ENCODE measurements at places on chromosomes 7 and 10.

GRCh38 chr10:17782921-17783665 lies 26.1 kb upstream of the MRC1 start:
- DNase-seq, result no peak

GRCh38 chr7:50492770-50493519 lies 42.8 kb upstream of the FIGNL1 start:
- DNase-seq, result no peak

DNA sequence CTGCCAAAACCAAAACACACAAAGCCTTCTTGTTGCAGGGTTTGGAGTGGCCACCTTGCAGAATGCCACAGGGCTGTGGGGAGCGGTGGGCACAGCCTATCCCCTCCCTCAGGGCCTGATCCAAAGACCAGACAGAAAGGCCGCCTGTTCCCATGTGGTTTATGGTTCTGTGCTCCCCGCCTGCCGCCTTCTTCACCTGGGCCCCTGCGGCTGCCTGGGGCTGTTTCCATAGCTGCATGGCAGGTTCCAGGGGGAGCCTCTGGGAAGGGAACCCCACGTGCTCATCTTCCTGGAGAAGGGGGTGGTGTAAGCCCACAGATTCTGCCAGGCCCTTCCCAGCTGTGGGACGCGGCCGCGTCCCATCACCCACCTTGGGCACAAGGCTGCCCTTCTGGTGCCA lies 70.7 kb upstream of the EZH2 start:
- DNase-seq, result no peak

GRCh38 chr7:133614251-133614650 lies 361.4 kb downstream of the EXOC4 start:
- no peak for DNase-seq

DNA sequence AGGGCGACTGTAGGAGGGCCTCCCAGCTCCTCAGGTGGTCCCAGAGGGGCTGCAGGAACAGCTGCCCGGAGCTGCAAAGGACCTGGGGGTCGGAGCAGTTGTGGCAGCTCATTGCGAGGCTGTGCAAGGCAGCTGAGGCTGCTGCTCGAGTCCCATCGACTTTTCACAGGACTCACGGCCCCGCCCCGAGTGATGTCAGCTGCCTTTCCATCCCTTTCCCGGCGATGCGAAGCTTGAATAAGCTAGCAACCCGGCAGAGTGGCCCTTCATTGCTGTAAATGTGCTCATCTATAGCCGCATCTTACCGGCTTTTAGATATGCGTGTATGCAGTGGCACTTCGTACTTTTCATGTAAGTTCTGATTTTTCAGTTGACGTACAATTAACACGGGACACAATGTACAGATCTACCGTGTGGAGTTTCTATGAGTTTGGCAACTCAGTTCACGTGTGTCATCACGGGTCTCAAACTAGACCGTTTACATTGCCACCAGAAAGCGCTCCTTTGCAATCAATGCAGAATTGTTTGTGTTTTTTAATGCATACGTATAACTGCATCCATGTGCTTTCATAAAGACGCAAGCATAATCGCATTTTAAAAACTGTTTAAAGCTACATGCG lies at the start of gene CH25H:
Gene CH25H, minus strand, starts transcription at position 137 of the 620 bp plus-strand sequence. Its CDS starts 25 bp downstream, at position 112.
- DNase-seq, result peak; percentile 19

- DNase-seq, result no peak
These were observed 345.0 kb upstream of the KLF6 start for GRCh38 chr10:4129866-4130477.

- DNase-seq, result no peak
These were observed 32.5 kb downstream of the PCLO start for GRCh38 chr7:83130191-83130590.

- DNase-seq, result no peak
These were observed 15.5 kb upstream of the CCAR1 start for GRCh38 chr10:68705548-68705947.

DNA sequence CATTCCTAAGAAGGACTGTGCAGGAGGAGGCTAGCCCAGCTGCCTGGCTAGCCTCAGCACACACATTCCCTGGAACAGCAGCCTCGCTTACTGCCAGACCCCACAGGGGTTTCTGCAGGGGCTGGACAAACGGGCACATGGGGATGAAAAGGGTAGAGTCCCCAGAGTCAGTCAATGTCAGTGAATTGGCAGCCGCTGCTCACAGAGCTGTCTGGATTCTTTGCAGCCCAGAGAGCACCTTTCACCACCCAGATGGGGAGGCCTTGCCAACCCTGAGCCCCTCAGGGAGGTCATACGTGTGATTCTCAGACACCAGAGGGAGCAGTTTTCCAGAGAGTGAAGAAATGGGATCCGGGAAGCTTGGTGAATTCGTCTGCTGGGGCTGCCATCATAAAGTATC lies 143.3 kb downstream of the KCNMA1 start:
- DNase-seq, result no peak

DNA sequence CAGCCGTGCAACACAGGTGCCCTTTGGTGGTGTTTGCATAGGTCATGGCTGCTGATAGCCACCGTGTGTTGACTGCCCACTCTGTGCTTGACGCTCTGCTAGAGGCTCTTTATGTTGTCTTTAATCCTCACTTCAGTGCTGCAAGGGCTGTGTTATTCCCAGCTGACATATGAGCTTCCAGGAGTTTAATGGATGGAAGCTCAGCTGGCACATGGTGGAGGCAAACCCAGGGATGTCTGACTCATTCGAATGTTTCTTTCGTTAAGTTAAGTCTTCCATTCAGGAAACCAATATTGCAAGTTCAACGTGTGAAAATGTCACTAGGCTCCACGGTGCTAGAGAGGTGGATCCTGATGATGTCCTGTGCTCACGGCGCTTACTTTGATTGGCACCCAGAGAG lies 378.4 kb downstream of the DPP6 start:
- no peak for DNase-seq

DNA sequence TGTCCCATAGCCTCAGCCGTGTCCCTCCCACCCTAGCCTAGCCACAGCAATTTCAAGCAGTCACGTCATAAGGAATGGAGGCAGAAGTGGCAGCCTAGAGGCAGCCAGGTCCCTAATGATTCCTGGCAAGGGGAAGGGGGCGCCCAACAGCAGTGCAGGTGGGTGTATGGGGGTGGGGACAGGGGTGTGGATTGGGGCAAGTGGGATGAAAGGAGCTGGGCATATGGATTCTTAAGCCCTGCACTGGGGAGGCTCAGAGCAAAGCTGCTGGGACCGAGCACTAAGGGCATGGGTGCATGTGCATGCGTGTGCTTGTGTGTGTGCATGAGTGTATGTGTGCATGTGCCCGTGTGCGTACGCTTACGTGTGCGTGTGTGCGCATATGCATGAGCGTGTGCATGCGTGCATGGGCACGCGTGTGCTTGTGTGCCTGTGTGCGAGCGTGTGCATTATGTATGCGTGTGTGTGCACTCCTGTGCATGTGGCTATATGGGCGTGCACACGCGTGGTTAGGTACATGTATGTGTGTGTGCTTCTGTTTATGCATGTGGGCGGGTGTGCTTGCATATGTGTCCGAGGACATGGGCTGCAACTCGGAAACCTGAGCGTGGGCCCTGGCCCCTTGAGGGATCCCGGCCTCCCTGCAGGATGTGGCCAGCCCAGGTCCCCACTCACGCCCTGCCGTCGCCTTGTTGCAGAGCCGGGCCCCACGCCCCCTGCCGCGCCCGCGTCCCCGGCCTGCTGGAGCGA lies 34.1 kb downstream of the SH2B2 start:
- DNase-seq, result no peak

- no peak for DNase-seq
These were observed 575 bp downstream of the PLPP4 start for GRCh38 chr10:120457431-120458172.

DNA sequence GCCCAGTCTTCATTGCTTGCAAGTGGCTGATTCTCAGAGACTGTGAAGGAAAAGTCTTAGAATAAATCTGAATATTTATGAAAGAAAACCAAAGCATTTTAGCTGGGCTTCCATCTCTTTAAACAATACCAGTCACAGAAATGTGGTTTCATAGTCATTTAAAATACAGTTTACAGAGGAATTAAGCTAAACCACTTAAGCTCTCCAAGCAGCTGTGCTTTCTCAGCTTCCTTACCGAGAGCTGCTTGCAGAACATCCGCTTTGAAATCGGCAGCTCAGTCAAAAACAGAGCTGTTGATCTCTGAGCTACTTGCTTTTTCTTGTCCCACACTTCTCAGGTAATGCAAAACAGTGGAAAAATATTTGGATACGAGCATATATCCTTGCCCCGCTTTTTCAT lies 134.5 kb downstream of the DYNC1I1 start:
- no peak for DNase-seq

- no peak for DNase-seq
These were observed 44.0 kb downstream of the CALD1 start for GRCh38 chr7:134823400-134823799.

- DNase-seq, result no peak
These were observed 42.9 kb downstream of the ELFN1 start for GRCh38 chr7:1712907-1713501.

DNA sequence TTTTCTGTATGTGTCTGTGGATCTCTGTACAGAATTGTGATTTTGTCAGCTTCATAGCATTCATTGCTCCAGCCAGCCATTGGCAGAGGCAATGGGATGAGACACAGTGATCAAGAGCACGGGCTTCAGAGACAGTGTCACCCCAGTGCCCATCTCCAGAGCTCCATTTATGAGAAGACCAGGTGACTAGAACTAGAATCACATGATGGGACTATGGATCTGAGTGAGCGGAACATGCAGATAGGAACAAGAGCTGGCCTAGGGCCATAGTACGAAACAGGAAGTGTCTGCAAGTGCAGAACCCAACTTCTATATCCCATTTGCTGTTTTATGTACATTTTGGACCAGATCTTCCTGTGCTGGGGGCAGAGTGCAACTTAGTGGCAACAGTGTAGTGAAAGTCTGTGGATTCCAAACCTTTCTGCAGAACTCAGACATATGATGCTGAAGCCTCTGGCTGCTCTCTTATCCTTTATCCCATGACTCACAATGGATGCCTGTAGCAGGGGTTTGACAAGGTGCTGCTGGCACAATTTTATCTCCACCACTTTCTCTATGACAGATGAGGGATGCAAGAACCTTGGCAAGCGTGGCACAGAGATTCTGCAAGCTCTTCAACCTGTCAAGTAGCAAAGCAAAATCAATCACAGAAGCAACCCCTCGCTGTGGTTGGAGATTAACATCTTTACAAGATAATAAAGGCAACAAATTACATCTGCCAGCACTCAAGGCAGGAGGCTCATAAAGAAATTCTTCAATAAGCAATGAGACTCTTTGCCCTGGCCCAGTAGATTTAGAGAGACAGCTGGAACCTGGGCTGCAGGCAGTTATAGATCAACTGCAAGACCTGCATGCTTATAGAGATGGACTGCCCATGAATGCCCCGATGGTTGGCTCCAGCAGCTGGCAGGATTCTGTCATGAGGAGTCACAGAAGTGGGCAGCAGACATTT lies 681.3 kb downstream of the TNS3 start:
- DNase-seq, result no peak

- DNase-seq, result no peak
These were observed 73.9 kb upstream of the PDGFA start for GRCh38 chr7:593324-594115.

DNA sequence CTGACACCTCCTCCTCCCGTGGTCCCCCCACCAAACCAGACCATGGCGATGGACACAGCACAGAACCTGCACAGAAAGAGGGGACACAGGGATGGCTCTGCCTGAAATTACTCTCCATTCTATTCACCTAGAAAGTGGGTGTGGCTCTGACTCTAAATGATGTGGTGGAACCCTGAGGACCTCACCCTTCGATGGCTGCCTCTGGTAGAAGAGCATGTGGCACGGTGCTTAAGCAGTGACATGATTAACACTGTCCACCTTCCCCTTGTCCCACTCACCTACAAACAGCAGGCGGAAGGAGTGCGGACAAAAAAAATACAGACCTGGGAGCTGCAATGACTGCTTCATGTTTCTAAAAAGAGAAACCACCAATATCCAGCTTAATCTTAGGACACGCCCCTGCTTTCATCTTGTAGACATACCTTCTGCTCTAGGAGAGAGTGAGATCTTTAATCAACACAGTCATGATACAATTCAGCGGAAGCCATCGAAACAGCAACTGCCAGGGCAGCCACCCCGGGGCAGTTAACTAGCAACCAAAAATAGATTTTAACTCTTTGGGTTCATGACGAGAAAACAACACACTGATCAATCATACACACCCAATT lies 11.4 kb downstream of the JCAD start:
- DNase-seq, result no peak

GRCh38 chr7:24617957-24618616 lies 44.8 kb downstream of the PALS2 start:
- DNase-seq, result no peak

Measured in T-helper 1 cell (primary cell).